Anterior cingulate cortex (tissue), 58 donors: ENCODE measurements at places on chromosomes 7 and 10.
A peak's percentile ranks its signal among the peaks of the same experiment; 100 is the strongest.

DNA sequence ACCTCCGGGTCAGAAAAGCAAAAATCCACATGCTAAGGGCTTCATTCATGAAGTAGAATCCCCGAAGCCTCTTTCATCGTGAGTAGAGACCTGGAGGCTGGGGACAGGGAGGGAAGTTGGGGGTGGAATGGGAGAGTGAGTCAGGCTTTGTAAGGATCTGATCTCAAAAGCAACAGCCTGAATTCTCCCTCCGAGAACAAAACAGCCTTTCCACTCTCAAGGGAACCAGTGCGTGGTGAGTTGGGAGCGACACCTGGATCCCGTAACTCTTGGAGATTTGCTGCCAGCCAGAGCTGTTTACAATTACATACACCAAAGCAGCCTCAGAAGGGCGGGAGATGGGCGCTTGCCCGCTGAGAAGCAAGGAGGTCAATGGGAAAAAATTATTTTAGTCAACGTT, 10.8 kb downstream of the AFAP1L2 start:
- DNase-seq, result no peak

GRCh38 chr10:127117125-127117524, 79.3 kb downstream of the INSYN2A start:
- DNase-seq, result no peak

DNA sequence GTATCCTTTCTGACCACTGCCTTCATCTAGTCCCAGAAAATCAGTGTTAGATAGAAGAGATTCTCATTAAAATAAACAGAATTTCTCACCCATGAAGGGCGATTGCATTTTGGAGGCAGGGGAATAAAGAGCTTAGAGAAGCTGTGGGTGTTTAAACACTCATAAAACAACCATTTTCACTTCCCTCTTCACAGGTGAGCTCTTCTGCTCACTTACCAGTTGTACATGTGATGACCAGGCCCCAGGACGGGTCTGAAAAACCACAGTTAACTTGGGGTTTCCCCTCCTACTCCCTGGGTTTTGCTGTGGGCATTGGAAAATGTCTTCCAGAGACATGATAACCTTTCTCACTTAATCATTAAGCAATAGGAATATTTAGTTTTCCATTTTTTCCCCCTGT, 411.6 kb upstream of the DPP6 start:
- DNase-seq, result no peak

DNA sequence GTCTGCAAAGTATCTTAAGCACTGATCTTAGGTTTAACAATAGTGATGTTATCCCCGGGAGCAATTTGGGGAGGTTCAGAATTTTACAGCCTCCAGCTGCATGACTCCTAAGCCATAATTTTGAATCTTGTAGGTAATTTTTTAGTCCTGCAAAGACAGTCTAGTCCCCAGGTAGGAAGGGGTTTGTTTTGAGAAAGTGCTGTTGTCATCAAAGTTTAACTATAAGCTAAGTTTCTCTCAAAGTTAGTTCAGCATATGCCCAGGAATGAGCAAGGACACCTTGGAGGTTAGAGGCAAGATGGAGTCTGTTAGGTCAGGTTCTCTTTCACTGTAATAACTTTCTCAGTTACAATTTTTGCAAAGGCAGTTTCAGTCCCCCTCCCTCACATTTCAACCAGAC, 79.0 kb upstream of the LRGUK start:
- no peak for DNase-seq

DNA sequence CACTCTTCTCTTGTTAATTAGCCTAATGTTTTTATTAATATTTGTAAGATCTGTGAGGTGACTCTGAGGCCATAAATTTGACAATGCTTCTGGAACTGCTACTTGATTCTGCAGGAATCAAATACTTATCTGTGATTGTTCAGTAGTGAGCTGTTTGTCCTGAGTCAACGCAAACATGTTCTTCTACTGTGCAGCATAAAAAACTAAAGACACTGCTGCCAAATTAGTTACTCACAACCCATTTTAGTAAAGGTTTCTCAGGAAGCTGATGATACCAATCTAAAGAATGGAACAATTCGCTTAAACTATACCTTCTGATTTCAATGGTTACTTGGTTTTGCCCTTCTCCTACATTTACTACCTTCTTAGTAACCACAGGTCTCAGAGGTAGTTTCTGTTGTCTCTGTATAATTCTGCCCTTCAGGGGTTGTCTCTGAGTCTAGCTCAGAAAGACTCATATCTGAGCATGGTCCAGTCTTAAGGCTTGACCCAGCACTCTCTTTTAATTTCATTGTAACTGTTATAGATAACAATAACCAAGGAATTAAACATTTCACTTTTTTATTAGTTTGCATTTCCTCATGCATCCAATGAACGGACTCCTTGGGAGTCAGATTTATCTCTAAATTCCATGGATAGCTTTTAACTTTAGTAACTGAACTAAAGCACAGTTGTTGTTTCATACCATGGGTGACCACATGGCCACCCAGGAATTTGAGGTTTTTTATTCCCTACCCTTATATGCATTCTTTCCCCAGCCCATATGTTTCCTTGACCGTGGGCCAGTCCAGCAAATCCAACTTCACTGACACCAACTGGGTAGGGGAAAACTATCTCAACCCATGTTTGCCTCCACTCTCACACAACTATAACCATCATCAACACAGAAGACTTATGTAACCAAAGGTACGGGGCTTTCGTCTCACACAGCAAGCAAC, 309.5 kb upstream of the TEX47 start:
- DNase-seq, result no peak

DNA sequence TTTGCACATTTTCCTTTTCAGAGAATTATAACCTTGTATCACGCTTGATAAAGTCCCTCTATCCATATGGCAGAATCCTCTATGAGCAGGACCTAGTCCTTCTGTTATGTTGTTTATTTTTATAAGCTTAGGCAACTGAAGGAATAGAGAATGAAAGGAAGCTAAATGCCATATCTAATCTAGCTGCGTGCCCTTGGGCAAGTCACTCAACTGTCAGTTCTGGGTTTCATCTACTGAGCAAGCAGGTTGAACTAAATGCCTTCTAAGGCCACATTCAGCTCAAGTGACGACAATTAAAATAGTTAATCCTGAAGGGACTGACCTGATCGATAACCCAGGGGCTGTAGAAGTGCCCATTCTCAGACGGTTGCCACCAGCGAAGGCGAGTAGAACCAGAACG, 93.9 kb upstream of the SLC26A5 start:
- no peak for DNase-seq

GRCh38 chr7:30709549-30709948, 27.3 kb upstream of the CRHR2 start:
- no peak for DNase-seq

DNA sequence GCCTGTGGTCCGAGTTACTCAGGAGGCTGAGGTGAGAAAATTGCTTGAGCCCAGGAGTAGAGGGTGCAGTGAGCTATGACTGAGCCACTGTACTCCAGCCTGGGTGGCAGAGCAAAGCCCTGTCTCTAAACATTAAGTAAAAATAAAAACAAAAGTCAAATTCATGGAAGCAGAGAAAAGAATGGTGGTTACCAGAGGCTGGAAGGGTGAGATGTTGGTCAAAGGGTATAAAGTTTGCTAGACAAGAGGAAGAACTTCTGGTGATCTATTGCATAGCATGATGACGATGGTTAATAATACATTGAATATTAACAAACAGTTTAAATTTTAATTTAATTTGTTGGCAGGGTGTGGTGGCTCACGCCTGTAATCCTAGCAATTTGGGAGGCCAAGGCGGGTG, 68.1 kb downstream of the CRPPA start:
- DNase-seq, result no peak

- no peak for DNase-seq
Measured at GRCh38 chr7:359766-360361, 69.9 kb downstream of the FOXL3 start.

DNA sequence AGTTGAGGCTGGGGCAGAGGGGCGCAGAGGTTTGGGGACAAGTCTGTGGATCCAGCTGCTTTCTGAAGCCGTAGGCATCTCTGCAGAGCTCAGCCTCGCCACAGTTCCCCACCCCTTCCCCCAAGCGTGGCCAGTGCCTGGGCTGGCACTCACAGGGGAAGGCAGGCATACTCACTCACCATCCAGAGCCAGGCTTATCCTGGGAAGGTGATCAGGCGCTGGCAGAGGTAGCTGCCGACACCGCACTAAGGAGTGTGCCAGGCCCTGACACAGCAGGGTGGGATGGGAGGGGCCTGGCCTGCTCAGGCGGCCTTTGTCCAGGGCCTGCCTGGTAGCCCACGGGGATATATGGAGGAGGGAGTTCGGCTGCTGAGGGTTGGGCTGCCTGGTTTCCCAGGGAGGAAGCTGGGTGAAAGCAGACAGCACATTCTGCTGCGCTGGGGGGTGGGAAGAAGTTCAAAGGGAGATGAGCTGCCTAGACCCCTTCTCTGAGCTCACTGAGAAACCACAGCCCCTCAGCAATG, 15.9 kb downstream of the VSIR start:
- DNase-seq, result no peak

- DNase-seq, result no peak
Measured at GRCh38 chr7:98984126-98984525, 105.8 kb downstream of the TRRAP start.

DNA sequence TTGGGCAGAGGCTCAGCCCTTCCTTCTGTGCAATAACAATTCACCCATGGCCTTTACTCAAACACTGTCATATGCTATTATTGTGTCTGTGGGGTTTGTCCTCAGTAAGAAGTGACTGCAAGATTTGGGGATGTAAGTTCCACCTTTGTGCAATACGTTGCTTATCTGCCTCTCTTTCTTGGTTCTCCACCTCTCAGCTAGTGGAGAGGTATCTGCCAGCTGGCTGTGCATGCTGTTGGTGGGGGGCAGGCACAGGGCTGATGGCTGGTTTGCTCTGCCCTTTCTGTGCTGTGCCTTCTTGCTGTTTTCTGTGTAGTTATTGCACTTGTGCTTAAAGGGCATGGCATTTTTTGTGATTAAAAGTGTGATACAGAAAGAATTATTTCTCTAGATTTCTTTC, 36.2 kb downstream of the CNNM1 start:
- no peak for DNase-seq

DNA sequence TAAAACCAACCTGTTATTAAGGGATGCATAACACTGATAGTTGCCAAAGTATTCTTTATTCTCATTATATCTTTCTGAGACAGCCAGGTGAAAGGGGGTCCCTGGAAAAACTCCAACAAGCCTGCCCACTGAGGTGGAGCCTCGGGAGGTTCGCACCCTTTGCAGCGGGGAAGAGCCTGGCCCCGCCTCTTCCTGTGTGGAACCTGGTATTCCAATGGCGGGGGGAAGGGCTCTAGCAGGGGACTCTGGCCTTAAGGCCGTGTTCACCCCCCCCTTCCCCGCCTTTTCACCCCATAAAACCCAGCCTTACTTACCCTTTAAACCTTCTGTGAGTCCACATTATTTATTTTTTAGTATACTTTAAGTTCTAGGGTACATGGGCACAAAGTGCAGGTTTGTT, 62.4 kb upstream of the PDK4 start:
- no peak for DNase-seq

- DNase-seq, result no peak
Measured at GRCh38 chr10:129192344-129193128, 274.5 kb upstream of the MGMT start.

DNA sequence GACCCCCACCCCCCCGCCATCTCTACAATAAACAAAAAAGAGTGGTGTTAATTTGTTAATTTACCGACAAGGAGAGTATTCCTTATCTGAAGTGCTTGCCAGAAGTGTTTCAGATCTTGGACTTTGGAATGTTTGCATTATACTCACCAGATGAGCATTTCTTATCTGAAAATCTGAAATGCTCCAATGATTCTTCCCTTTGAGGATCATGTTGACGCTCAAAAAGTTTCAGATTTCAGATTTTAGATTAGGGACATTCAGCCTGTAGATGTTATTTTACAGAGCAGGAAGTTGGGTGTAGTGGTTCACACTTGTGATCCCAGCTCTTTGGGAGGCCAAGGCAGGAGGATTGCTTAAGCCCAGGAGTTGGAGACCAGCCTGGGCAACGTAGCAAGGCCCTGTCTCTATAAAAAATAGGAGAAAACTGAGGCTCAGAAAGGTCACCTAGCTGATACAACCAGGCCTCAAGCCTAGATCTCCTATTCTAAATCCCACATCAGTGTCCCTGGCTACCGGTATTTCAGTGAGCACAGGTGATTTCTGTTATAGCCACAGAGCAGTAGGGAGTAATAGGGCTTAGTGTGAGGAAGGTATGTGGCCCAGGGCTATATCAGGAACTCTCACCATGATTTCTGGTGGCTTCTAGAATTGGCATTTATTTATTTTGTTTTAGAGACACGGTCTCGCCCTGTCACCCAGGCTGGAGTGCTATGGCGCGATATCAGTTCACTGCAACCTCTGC, 35.4 kb downstream of the TMEM120A start:
- no peak for DNase-seq

- DNase-seq, result peak; percentile 42
Measured at GRCh38 chr10:29102233-29102632, 186.6 kb upstream of the LYZL1 start.

GRCh38 chr7:142375710-142376313, 118.0 kb upstream of the PRSS58 start:
- DNase-seq, result no peak

DNA sequence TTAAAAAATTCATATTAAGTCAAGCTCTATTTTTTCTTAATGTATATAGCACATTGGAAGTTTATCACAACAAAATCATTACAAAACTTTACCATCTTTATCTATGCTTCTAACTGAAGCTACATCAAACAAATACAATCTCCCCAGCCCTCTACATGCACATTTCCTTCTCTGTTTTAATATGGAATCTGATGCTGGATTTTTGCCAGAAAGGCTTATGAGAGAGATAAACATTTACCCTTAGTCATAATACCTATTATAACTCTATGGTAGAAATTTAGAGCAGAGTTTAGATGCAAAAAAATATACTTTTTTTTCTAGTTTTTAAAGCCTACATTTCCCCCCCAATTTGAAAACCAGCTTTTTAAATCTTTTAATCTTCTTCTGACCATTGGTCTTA, 1198.6 kb downstream of the GATA3 start:
- DNase-seq, result no peak

- DNase-seq, result no peak
Measured at GRCh38 chr7:48416327-48416908, 245.2 kb downstream of the ABCA13 start.

- no peak for DNase-seq
Measured at GRCh38 chr10:122878799-122879338, 512 bp downstream of the FAM24B start.

DNA sequence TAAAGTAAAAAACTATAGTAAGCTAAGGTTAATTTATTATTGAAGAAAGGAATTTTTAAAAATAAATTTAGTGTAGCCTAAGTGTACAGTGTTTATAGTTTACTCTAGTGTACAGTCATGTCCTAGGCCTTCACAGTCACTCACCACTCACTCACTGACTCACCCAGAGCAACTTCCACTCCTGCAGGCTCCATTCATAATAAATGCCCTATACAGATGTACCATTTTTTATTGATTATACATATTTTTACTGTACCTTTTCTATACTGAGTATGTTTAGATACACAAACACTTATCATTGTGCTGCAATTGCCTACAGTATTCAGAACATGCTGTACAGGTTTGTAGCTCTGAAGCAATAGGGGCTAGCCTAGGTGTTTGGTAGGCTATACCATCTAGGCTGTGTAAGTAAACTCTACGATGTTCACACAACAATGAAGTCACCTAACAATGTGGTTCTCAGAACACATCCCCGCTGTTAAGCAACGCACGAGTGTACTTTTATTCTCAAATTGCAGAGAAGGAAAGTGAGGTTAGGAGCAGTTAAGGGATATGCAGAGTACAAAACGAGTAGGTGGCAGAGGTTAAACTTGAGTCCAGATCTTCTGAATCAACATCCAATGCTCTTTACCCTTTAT, 38.9 kb upstream of the PLCE1 start:
- DNase-seq, result no peak

- no peak for DNase-seq
Measured at GRCh38 chr10:125291836-125292235, 131.5 kb upstream of the CTBP2 start.
